CD4-positive, alpha-beta T cell treated with Interferon alpha-2 for 1 hour (primary cell): ENCODE measurements at places on chromosomes 16 and 17.
A peak's percentile ranks its signal among the peaks of the same experiment; 100 is the strongest.

DNA sequence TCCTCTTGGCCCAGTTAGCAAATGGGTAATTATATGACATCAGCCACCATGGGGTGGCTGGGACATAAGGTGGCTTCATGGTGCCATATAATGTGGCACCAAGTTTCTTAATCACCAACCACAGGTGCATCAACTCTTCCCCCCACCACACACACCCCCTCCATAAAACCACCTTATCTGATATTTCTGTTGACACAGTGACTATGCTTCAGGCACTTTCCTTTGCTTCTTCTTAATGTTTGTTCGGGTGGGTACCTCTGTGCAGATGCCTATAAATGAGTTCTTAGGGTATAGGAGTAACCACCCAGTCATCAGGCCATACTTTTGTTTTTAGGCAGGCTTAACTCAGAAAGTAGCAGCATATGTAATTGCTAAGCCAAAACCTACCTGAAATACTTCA is 29.5 kb downstream of the RNF43 start:
- no peak for DNase-seq

DNA sequence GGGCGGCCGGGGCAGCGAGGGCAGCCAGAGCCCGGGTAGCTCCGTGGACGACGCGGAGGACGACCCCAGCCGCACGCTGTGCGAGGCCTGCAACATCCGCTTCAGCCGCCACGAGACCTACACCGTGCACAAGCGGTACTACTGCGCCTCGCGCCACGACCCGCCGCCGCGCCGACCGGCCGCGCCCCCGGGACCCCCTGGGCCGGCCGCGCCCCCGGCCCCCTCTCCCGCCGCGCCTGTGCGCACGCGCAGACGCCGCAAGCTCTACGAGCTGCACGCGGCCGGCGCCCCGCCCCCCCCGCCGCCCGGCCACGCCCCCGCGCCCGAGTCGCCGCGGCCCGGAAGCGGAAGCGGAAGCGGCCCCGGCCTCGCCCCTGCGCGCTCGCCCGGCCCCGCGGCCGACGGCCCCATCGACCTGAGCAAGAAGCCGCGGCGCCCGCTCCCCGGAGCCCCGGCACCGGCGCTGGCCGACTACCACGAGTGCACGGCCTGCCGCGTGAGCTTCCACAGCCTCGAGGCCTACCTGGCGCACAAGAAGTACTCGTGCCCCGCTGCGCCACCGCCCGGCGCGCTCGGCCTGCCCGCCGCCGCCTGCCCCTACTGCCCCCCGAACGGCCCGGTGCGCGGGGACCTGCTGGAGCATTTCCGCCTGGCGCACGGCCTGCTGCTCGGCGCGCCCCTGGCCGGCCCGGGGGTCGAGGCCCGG is 36.1 kb upstream of the ZC3H18 start:
- peak; percentile 82 for DNase-seq

DNA sequence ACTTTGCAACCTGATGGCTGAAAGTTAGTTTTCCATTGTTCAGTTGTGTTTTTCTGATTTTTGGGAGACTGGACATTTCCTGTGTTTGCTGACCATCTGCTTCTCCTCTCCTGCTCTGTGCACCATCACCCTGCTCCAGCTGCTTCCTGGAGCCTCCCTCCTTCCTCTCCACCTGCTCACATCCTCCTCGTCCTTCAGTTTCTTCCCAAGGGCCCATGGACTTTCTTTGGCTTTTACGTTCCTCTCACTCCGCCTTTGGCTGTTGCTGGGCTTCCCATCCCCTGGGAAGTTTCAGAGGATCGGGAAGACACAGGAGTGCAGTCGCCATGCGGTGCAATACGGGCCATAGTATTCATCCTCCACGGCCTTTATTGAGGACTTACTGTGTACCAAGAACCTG is 61.6 kb downstream of the TNFRSF13B start:
- DNase-seq = no peak

- no peak for DNase-seq
Observed at GRCh38 chr17:72591289-72592241, 470.7 kb downstream of the SOX9 start.

DNA sequence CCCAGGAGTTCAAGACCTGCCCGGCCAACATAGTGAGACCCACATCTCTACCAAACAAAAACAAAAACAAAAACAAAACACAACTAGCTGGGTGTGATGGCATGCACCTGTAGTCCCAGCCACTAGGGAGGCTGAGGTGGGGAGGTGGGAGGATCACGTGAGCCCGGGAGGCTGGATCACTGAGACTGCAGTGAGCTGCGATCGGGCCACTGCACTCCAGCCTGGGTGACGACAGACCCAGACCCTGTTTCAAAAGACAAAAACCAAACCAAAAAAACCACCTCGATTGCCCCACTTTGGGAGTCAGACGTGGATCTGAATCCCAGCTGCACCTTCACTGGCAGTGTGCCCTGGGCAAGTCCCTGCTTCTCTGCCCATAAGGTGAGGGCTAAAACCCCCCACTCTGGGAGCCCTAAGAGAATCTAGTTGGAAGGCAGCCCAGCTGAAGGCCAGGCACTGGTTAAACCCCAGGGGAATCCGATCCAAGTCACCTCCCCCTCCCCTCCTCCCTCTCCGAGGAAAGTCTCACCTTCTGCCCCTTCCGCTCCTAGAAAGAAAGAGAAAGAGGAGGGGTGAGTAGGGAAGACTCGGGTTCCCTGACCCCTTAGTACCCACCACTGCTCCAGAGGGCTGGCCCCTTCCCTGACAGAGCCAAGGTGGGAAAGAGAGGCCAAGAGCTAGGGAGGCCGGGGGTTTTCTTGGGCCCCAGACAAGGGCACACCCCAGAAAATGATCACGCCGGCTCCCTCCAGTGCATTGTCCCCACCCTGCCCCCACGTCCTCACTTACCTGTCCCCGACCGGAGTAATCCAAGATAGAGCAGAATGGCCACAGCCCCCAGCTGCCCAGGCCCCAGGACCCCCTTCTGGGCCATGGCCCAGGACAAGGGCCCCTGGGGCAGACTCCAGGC is 647 bp downstream of the PRSS8 start:
- no peak for DNase-seq

- DNase-seq = no peak
Observed at GRCh38 chr17:1724869-1725641, 551 bp downstream of the WDR81 start.

GRCh38 chr17:59766491-59766890 is 59.0 kb downstream of the VMP1 start:
- DNase-seq = no peak

DNA sequence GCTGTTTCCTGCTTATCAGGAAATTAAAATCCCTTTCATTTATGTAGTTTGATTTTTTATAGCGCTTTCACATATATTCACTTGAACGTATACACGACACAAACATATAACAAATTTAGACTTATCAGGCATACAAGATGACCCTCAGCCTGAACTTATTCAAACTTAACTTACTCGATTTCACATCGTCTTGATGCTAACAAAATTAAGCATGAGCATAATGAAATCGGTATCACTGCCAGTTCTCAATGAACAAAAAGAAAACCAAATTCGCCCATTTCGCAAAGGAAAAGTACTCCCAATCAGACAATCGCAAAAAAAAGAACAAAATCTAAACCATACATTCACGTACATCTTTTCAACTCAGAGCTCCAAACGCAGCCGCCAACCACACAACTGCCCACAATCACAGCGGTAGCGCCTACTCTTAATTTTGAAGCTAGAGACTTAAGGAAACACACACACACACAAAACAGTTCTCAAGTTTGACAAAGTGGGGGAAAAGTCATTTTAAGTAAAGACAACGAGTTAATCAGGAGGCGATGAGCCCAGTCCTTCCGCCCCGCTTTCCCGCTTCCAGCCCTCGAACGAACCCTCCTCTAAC is 1.1 kb downstream of the GJC1 start:
- DNase-seq = peak; percentile 19

DNA sequence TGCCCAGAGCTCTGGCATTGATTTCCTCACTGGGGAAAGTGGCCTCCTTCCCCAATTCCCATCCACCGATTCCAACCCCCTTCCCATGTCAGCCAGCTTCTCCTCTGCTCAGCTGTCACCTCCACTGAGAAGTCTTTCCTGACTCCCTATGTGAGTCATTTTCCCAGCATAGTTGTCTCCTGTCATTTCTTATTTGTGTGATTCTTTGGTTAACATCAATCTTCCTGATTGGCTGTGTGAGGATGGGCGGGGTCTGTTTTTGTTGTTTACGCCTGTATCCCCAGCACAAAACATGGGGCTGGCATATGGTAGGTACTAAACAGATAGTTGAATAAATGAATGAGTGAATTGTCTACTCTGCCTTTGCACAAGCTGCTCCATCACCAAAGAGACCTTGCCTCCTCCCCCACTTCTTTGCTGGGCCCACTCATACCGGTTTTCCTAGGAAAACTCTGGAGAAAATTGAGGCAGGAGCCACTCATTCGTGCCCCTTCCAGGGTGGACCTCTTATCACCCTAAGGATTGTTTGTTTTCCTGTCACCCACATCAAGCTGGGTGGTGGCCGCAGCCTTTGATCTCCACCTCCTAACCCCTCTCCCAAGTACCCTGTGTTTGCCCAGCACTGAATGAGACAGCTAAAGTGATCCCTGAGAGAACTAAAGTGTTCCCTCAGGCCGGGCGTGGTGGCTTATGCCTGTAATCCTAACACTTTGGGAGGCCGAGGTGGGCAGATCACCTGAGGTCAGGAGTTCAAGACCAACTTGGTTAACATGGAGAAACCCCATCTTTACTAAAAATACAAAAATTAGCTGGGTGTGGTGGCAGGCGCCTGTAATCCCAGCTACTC is 1.2 kb upstream of the GRB7 start:
- no peak for DNase-seq

- DNase-seq = no peak
Observed at GRCh38 chr17:9830711-9831110, 5.0 kb downstream of the GLP2R start.
